Activated gamma-delta T cell (primary cell): ENCODE measurements at places on chromosomes 7 and 10.

DNA sequence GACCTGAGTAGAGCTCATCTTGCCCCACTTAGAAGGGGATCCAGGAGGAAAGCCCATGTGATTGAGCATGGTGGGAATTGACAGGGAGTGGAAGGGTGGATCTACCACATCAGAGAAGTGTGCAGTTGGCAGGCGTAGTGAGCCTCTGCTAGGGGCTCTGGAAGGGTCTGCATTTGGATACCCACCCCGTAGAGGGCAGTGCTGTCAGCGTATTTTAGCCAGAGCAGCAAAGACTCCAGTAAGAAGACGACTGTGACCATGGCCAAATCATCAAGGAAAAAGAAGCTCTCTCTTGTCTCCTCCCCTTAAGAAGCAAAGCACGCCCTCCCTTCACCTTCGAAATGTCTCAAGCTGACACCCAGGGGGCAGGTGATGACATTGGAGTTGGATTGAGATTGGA lies 68.8 kb upstream of the INHBA start:
- DNase-seq = no peak

GRCh38 chr10:88920986-88921593 lies 31.5 kb downstream of the ACTA2 start:
- no peak for DNase-seq

DNA sequence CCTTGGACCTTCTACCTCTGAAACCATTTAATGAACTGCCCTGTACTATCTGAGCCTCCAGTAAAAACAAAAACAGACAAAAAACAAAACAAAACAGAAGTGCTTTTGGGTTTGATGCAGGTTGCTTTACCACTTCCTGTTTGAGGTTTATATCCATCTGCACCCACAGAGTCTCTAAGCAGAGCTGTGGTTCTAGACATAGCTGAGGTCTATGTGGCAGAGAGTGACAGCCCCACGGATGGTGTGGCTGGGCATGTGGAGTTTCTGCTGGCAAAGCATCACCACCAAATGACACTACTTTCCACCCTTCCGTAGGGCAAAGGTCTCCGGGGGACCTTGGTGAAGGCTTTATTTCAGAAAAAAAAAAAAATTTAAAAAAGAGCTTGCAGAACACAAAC lies 754.2 kb downstream of the GRID1 start:
- DNase-seq = no peak

DNA sequence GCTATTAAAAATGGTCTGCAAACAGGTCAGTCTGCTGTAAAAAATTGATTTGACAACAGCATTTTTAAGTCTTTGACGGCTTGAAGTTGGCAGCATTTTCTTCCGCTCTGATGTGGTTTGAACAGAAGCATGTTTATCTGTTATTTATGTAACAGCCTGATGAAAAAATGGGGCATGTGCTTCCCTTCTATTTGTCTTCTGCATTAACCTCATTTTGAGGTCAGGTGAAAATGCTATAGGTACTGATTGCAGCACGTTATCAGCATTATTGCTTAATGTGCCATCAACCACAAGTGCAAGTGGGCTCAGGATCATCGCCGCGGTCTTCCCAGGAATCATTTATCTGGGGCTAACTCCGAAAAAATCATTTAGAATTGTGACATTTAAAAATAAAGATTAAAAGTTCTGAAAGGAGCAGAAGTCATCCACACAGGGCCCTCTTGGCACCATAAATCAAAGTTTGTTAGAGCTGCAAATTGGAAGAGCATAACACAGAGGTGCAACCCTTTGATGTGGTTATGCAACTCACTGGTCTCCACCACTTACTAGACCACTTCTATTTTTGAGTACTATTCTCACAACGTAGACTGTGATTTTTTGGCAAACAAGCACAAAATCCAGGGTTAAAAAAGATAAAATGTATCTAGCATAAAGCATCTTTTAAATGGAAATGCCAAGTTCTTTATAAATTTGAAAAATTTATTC lies 307.7 kb downstream of the MDFIC start:
- DNase-seq = no peak

DNA sequence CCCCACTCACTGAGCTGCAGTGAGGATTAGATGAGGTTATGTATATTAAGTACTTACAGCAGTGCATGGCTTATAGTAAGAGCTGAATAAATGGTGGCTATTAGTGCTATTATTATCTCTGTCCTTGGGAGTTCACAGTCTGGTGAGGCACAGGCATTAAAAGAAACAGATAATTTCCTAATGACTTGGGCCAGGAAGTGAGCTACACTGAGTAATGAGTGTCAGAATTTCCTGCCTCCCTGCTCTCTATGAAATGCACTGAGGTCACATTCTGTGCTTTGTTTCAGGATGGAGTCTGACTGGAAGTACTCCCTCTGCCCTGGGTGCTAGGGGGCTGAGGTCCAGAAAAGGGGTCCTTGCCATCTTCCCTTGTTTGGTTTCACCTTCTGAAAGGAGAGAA lies 48.7 kb upstream of the LOXL4 start:
- no peak for DNase-seq

DNA sequence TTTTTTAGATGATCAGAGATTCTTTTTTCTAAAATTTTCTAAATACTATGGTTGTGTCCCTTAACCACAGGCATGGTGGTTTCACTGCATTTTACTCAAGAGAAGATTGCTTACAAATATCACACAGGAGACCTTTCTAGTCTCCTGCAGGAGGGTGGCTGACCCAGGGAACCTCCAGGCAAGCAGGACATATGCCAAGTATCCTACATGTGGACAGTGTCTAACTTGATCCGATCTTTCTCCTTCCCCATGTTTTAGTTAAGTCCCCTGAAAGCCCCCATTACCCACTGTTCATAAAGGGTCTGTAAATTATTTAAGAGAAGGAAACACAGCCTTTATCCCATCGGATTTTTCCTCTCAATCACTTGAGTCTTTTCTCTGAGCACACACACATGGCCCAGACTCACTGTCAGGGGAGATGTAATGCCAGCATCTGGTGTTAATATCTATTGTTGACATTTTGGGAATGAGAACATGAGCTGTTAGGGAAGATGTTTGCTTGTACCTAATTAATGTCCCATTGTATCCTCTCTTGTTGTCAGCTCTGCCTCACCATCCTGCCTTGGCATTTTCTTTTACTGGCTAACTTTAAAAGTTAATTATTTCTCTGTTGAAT lies 755.2 kb downstream of the AUTS2 start:
- DNase-seq = no peak

DNA sequence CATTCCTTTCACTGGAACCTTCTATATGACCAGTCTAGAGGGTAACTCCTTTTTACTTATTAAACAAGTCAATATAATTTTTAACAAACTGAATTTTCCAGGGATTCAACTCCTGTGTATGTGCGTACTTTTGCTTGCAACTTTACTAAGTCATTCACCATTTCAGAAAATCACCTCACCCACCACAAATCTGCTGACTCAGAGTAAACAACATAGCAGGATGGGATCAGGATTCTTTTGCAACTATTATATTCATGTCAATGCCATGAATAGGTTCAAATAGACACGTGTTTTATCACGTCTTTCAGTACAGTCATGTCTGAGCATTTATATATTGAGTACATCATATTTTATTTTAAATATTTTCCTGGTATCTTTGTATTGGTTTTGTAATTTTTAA lies 14.5 kb downstream of the CTTNBP2 start:
- DNase-seq = no peak
